ENCODE measurements at places on chromosomes 11 and 22.
A peak's percentile ranks its signal among the peaks of the same experiment; 100 is the strongest.

- DNase-seq = no peak
Observed at GRCh38 chr11:125425601-125426000, 70.5 kb downstream of the FEZ1 start.

DNA sequence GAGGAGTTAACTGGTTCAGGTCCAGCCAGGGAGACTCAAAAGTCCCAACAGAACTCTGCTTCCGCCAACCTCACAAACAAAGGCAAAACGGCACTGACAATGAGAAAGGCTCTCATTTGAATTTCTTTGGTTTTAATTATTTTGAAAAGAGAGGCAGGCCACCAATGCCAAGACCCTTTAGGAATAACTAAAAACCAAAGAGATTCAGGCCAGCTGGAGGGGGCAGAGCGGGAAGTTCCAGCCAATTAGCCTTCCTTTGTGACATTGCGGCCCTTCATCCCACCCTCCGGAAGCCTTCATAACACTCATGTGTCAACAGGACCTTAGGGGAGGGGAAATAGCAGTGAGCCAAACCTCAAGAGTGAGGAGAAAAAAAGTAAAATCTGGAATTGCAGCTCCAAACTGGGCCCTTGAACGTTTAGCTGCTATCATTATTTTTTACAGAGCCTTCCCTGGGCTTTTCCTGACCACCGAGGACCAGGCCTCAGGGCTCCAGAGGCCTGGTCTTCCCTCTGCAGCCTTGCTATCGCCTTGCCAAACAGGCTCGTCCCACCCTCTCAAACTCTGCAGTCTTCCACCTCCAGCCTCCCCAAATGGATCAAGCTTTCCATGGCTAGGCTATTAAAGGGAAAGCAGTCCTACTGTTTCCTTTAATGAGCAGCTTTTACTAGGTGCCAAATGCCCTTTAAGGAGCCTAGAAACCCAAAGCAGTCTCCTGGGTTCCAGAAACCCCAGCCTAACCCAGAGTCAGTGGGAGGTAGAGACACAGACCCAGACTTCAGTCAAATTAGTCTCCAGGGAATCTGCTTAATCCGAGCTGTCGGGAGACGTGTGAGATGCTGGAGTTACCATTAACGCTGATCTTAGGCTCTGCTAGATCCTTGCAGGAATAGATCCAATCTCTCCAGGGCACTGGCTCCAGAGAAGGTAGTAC, 114.2 kb downstream of the CCDC34 start:
- DNase-seq = peak; percentile 78

GRCh38 chr22:41504397-41504796, 35.5 kb downstream of the ACO2 start:
- DNase-seq = no peak

DNA sequence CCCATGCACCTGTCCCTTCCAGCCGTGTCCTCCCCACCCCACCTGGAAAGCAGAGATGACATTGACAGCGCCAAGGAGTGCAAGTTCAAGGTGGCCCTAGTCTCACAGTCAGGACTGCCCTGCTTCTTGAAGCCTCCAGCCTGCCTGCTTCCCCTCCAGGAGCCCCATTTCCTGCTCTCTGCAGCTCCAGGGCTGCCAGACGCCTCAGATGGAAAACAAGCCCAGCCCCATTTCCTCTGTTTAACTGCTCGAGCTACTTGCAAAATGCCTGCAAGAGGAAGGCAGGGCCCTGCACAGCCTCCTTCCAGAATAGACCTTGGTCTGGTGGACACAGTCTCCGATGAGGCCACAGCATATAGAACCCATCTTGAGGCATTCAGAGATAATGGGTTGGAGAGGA, 5.0 kb upstream of the DGKZ start:
- DNase-seq = no peak

DNA sequence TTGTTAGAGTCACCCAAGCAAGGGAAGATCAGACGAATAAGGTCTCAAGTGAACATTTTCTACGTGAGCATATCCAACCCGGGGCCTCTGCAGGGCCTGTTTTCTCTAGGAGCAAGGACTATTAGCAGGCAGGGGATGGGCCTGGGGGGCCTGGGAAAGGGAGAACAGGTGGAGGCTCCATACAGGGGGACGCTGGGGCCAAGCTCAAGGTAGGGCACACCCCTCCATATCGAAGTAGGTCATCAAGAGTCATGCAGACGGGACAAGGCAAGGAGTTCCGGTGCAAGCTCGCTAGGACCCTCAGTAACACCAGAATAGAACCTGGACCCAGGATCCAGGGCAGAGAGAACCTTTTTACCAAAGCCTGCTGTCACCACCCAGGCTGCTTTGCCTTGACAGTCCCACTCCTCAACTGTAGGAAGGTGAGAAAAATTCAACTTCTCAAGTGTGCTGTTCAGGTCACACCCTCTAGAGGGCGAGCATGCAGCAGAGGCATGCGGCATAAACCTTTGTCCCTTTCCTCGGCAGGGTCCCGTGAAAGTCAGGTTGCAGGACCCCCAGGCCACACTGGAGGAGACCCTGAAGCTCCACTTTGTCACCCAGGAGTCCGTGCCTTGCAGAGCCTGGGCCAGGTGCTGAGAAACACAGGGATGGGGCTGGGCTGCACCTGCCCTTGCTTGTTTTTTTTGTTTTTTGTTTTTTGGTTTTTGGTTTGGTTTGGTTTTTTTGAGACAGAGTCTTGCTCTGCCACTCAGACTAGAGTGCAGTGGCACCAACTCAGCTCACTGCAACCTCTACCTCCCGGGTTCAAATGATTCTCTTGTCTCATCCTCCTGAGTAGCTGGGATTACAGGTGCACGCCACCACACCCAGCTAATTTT, 8.6 kb upstream of the APOBEC3B start:
- peak; percentile 48 for DNase-seq

- no peak for DNase-seq
Observed at GRCh38 chr11:120097721-120098385, 40.1 kb downstream of the TRIM29 start.

All from NCI-H82 (cell line).